Fibroblast of skin of scalp (primary cell): ENCODE measurements at places on chromosomes 2 and 18.

DNA sequence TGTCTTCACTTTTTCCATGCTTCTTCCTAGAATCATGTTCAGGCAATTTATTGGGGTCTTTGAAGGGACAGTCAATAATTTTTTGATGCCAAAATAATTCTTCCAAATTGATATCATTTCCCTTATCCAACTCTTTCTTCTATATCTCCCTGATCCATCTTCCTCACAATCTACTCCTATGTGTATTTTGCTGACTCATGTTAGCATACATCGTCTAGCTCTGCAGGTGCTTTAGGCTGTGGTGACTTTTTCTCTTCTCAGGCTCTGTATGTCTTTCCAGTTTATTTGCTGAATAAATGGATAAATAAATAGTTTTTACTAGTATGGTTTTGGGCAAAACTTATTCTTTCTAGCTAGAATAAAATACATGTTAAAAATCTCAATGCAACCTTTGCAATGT, 1650.9 kb upstream of the TMEFF2 start:
- no peak for DNase-seq

GRCh38 chr2:22283436-22283835, 1101.5 kb upstream of the KLHL29 start:
- no peak for DNase-seq

DNA sequence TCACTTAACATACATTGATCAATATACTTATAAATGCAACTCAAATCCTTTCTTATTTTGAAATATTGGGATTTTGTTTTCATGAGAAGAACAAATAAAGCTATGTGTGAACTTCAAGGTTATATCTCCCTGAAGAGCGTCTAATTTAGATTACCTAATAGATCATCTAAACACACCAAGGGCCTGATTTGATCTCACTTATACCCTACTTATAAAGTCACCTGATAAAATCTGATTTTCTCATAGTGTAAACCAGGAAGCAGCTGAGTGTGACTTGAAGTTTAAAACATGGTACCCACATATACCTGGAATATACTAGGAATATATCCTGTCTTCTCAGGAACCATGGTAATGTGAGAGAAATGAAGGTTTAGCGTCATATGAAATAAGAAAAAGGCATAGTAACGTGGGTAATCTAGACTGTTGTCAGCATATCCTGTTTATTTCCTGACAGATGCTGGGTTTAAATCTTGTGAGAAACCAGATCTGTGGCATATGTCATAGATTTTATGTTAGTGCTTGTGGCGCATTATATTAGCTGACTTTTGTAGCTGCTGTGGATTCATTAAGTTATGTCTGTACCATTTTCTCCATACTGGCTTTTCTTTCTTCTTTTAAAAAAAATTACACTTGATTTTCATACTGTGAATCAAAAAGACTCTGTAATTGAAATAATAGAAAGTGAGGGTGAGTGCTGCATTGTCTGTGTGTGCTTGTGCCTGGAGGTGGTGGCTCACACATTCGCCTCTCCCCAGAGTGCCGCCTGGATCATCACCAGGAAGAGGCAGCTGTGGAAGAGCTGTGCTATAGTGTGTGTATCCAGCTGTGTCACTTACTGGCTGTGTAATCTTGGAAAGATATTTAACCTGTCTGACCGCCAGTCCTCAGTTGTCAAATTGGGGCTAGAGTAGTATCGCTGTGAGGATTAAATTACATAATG, 164.0 kb downstream of the MYO3B start:
- no peak for DNase-seq

DNA sequence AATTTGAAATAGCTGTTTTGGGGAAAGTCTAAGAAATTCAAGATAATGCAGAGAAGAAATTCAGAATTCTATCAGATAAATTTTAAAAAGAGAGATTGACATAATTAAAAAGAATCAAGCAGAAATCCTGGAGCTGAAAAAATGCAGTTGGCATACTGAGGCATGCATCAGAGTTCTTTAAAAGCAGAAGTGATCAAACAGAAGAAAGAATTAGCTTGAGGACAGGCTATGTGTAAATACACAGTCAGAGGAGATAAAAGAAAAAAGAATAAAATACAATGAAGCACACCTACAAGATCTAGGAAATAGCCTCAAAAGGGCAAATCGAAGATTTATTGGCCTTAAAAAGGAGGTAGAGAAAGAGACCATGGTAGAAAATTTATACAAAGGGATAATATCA, 57.1 kb downstream of the CYTIP start:
- DNase-seq = no peak

GRCh38 chr2:173539615-173540014, 184.9 kb downstream of the CDCA7 start:
- no peak for DNase-seq

DNA sequence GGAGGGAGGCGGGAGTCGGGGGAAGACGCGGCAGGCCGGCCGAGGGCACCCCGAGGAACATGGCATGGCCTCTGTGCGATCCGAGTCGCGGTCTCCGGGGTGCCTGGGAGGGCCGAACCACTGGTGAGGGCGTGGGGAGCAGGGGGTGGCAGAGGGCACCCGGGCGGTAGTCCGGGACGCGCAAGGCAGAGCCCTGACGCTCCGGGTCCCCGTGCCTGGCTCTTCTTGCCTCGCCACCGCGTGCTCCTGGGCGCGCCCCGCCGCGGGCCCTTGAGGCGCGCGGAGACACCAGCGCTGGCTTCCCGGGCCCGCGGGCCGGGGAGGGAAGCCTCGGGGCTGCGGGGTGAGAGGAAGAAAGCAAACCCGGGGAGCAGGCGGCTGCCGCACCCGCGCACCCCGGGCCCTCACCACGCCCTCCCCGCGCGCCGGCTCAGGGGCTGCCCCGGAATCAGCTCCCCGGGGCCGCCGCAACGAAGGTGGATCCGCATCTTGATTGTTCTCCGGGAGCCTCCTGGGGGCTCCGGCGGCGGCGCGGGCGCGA, 4.3 kb downstream of the SOX11 start:
- peak; percentile 56 for DNase-seq
